ENCODE measurements at places on chromosomes 1 and 21. TPM values are rescaled to one million over a fixed set of nuclear protein-coding genes. Genes with fewer than 3 reads are reported as not detected.

The CD1B gene
- total RNA-seq = not detected

The SLC27A3 gene
- total RNA-seq = 24.3 TPM

The KMO gene
- not detected for total RNA-seq

The CAMSAP2 gene
- total RNA-seq = 1.0 TPM

The LAMB3 gene
- 0.89 TPM for total RNA-seq

The CXADR gene
- 0.78 TPM for total RNA-seq

The BROX gene
- total RNA-seq = 54.0 TPM

The LINGO4 gene
- 0.10 TPM for total RNA-seq

The KRTAP7-1 gene
- total RNA-seq = not detected

The MTMR11 gene
- total RNA-seq = 7.2 TPM

The PARS2 gene
- total RNA-seq = 2.7 TPM

The OR2G6 gene
- total RNA-seq = not detected

The S100A3 gene
- total RNA-seq = not detected

The FOXJ3 gene
- total RNA-seq = 51.1 TPM

The DNALI1 gene
- not detected for total RNA-seq

The KCNQ4 gene
- total RNA-seq = 0.53 TPM

The B3GALT6 gene
- 17.3 TPM for total RNA-seq

The IFNLR1 gene
- 2.1 TPM for total RNA-seq

The GJA4 gene
- total RNA-seq = not detected

The LAMC2 gene
- not detected for total RNA-seq

The RHCE gene
- total RNA-seq = 0.10 TPM

The SRSF11 gene
- total RNA-seq = 186 TPM

The FMO4 gene
- total RNA-seq = 1.5 TPM

The FMN2 gene
- not detected for total RNA-seq

The FAM151A gene
- total RNA-seq = not detected

The SYDE2 gene
- 2.3 TPM for total RNA-seq

The FNDC10 gene
- 8.7 TPM for total RNA-seq

The OLFML3 gene
- total RNA-seq = 0.35 TPM

The PIGR gene
- not detected for total RNA-seq

The HCRTR1 gene
- not detected for total RNA-seq

The ADCY10 gene
- not detected for total RNA-seq

The RORC gene
- 0.76 TPM for total RNA-seq

The CDKN2C gene
- 59.8 TPM for total RNA-seq

The OR2L8 gene
- total RNA-seq = not detected

The HES4 gene
- total RNA-seq = not detected

The FCMR gene
- 221 TPM for total RNA-seq

The ATP1A4 gene
- total RNA-seq = not detected

The AGT gene
- not detected for total RNA-seq

The TCEA3 gene
- 62.2 TPM for total RNA-seq

The MCOLN3 gene
- total RNA-seq = 11.0 TPM

The SLAMF8 gene
- total RNA-seq = 0.48 TPM

The SPATA46 gene
- not detected for total RNA-seq

The PTGER3 gene
- total RNA-seq = 0.15 TPM

The SLC44A5 gene
- 2.5 TPM for total RNA-seq

The MEX3A gene
- total RNA-seq = not detected

The CLDN8 gene
- total RNA-seq = not detected

The NBPF11 gene
- total RNA-seq = 13.4 TPM
